ENCODE measurements at places on chromosomes 12 and 14. TPM values are rescaled to one million over a fixed set of nuclear protein-coding genes. Genes with fewer than 3 reads are reported as not detected.

Gene ALDH2
- 0.15 TPM for total RNA-seq

Gene DAO
- not detected for total RNA-seq

Gene APOF
- total RNA-seq, result not detected

Gene TEX52
- 0.17 TPM for total RNA-seq

Gene SLCO1C1
- not detected for total RNA-seq

Gene ALDH1L2
- total RNA-seq, result 1.1 TPM

Gene PLA2G1B
- not detected for total RNA-seq

Gene SPIC
- not detected for total RNA-seq

Gene RAB15
- total RNA-seq, result 5.7 TPM

Gene SERPINA12
- total RNA-seq, result not detected

Gene GPRC5D
- not detected for total RNA-seq

Gene BHLHE41
- not detected for total RNA-seq

Measured in activated T-helper 1 cell treated with anti-CD3 and anti-CD28 coated beads, Interleukin-12 subunit alpha, Interleukin-12 subunit beta, Interleukin-2, Interleukin-4 antibody, amounts not matched to agents 30 ng/mL and 10 ng/mL and 1 ng/mL, durations not matched to agents 14 hours and 24 hours and 36 hours (primary cell).